ENCODE measurements at places on chromosomes 7 and 10.

- no peak for DNase-seq
Observed at GRCh38 chr10:5523796-5524574, 776 bp upstream of the CALML3 start.

GRCh38 chr7:249989-250388, 40.0 kb upstream of the FOXL3 start:
- DNase-seq = no peak

GRCh38 chr7:152403726-152404125, 32.1 kb downstream of the KMT2C start:
- DNase-seq = no peak

DNA sequence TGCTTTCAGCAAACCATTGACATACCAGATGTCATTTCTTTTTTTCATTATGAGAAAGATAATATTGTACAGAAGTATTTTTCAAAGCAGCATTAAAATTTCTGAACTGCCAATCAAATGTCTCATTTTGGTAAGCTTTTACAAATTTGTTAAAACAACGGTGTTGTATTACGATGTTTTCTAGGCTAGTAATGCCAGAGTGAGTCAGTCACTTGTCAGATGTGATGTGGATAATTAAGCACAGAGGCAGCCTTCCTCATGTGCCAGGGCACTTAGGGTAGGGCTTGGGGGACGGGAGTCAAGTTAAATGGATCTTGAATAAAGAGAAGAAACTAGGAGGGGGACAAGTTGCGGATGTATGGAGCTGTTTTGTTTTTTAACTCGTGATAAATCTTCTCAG, 10.1 kb downstream of the PSTK start:
- DNase-seq = no peak

DNA sequence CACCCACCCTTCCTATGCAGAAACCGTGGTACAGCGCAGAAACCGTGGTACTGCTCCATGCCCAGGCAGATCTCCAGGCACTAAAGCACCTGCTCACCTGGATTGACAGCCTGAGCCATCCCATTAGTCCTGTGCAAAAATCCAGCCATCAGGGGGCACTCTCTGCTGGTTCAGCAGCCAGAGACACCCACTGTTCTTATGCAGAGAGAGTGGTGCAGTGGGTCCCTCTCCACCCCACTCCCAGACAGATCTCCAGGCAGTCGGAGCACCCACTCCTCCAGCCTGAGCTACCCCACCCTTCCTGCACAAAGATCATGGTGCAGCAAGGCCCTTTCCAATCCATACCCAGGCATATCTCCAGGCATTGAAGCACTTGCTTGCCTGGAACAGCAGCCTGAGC, 219.8 kb downstream of the CTNNA3 start:
- no peak for DNase-seq

GRCh38 chr10:61024856-61025201, 80.8 kb upstream of the RHOBTB1 start:
- no peak for DNase-seq

- no peak for DNase-seq
Observed at GRCh38 chr7:52838981-52839411, 196.4 kb upstream of the POM121L12 start.

DNA sequence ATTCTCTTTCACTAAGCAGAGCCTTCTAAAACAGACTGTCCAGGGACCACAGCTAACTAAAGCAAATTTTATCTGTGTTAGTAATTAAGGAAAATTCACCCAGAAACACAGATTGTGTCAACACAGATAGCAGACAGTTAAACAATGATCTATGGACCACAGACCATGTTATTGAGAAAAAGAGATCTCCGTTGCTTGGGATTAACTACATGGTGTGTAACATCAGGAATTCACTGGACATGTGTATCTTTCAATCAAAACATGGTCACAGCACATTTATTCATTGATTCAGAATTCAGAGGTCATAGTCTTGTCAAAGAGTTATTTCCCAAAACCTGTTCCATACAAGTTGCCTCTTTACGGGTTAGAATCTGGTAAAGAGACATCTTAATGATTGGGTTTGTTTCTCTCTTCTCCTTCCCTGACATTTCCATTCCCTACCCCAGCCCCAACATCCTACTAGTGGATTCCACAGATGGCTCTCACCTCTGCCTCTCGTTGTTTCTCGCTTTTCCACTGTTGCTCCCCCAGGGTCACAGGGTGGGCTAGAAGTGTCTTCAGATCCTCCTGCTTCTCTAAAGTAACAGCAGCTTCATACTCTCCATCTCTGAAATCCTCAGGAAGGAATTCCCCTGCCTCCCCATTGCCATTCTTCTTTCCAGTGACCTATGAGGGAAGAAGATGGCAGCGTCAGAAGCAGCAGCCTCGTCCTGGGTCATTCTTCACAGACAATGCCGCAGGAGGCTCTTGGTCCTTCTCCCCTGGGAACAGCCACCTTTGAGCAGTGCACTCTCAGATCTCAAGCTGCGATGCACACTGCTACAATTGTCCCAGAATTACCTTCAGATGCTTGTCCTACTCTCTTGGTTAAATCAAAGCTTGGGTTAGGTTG, 958 bp downstream of the ANKRD1 start:
- no peak for DNase-seq

DNA sequence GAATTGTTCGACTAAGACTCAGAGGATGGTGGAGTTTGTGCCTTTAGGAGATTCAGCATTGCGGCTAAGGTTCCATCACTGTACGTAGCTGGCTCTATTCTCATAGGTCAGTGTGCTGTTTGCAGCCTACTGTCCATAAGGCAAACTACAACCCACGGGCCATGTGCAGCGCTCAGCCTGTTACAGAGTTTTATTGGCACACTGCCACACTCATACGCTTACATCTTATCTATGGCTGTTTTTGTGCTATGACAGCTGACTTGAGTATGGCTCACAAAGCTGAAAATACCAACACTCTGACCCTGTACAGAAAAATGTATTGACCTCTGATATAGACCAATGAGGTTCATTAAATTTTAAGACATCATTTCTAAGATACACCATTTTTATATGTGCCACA, 114.5 kb downstream of the ARID5B start:
- DNase-seq = no peak

DNA sequence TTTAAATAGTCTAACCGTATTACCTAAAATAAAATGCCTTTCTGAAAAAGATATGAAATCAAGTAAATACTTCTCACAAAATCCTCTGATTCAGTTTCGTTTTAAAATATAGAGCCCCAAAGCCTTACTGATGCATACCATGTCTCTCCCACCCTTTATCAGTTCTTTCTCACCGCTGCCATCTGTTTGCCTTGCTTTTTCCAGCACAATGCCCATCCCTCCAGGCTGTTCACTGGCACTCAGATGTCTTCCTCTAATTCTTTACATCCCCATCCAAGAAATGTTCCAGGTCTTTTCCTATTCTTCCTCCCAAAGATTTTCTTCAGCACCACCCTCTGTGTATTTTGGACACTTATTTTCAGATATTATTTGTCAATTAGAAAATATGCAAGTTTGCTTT, 116.5 kb upstream of the LRRN3 start:
- DNase-seq = no peak

GRCh38 chr7:15174485-15174884, 271.9 kb upstream of the DGKB start:
- DNase-seq = no peak

DNA sequence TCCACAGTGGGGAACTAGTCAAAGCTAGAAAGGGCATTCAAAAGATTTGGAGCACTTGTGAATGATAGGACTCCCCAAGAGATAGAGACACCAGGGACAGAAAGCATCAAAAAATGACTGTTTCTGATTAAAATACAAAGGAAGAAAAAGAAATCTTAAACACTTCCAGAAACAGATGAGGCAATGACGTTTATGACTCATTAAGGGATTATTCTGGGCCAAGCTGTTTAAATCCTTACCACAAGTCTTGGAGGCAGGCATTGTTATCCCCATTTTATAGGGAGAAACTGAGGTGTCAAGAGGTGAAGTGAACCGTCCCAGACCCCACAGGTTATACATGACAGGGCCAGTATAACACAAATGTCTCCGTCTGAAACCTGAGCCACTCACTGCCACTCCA, 68.3 kb upstream of the AMPH start:
- no peak for DNase-seq

DNA sequence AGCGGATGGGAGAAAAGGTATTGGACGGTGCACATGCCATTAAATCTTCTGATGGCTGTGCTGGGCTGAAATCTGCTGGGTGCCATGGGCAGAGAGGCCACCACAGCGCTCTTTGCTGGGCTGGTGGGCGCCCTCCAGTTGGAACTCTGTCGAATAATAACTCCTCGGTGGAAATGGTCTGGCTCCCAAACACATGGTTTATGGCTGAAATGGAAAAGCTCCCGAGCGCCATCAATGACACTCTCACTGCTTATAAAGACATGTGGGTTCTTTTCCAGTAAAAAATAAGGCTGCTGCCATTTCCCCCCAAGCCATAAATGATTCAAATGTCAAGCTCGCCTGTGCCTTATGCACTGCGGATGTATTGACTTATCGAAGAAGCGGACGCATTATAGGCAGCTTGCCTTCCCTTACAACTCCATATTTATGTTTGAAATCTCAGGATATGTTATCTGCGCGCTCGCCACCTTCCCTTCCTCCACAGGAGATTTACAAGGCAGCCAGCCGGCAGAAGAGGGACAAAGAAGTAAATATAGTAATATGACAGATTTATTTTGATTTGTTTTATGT, 239.0 kb upstream of the MKI67 start:
- DNase-seq = no peak

DNA sequence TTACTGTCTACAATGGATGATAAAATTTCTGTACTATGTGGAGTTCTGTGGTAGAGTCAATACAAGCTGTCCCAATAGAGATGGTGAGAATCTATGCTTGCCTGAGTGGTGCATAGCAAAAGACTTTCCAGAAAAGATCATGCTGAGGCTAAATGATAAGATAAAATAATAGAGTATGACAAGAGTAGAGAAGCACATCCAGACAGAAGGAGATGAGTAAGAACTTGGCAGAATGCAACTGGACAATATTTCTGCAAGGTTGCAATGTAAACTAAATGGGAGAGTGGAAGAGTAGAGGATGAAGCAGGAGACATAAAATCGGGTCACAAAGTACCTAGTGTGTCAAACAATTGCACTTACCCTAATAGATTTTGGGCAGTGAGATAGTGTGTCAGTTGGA, 347.6 kb downstream of the MDFIC start:
- DNase-seq = no peak

DNA sequence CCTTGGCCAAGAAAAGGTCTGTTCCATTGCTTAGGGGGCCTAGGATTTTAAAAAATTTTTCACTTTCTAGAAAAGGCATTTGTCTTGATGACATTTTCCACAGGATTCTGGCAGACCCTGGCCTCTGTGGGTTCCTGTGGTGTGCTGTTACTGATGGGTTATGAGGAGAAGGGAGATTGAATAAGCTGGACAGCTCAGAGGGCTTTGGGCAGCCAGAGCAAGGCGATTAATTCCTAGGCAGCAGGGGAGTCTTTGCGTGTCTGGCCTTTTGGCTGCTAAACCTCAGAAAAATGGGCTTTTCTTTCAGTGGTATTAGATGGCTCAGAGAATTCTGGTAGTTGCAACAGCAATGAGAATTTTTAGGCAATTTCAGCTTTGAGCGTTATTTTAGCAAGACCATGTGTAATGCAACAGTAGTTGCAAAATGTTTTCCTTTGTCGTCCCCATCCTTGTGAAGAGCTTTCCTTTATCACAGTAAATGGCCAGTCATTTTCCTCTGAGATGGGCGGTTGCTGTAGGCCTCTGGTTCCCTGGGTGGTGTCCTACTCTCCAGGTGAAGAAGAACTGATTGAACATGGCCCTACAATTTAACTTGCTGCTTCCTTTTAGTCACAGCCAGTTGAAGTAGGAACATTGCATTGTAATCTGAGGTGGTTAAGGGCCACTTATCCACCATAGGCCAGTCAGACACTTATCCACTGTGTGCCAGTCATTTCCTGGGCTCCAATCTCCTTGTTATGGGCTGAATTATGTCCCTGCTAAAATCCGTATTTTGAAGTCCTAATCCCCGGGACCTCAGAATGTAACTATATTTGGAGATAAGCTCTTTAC, 43.2 kb downstream of the SH2D4B start:
- DNase-seq = no peak

DNA sequence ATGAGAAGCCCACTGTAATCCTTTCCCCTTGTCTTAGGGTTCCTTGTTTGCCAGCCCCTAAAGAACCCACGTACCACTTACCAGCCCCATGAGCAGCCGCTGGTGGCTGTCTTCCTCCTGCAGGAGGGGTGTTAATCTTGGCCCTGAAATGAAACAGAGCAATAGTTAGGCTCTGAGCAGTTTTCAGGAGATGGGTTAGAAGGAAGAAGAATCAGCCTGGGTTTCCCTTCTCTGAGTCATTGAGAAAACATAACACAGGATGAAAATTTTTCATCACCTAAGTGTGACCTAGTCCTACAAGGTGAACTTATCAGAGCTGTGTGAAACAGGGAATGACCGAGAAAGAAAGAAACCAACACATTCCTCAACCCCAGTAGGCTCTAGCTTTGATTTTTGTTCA, 90.0 kb downstream of the GSAP start:
- no peak for DNase-seq

DNA sequence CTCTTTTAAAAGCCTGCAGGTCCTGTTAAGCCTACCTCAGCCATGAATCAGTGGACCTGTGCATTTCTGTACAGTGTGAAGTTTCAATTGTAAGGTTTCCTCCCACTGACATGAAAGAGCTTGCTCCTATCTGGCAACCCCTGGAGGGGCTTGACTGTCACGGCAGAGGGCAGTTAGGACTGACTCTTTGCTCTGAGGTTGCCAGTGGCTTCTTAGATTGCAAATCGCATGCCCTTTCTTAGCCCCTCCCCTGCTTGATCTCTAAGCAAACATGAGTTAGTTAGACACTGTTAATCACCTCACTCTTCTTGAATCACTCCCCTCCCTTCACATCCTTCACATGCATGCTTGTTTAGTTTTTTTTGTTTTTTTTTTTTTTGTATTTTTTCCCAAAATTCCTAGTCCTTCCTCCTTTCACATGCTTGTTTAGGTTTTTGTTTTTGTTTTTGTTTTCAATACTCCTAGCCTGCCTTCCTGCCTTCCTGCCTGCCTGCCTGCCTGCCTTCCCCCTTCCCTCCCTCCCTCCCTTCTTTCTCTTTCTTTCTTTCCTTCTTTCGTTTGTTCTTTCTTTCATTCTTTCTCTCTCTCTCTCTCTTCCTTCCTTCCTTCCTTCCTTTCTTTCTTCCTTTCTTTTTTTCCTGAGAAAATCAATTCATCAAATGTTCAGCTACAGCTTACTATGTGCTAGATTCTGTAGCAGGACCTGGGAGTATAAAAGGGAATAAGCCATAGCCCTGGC, 6.0 kb upstream of the HIPK2 start:
- no peak for DNase-seq

- DNase-seq = no peak
Observed at GRCh38 chr7:42315103-42315502, 78.1 kb upstream of the GLI3 start.
